Stimulated activated CD8-positive, alpha-beta memory T cell treated with anti-CD3 and anti-CD28 coated beads, Interleukin-7, amount 100 ng/mL, for 24 hours (primary cell): ENCODE measurements at places on chromosomes 11 and 22.

GRCh38 chr22:41242396-41243117, 1.8 kb upstream of the CHADL start:
- DNase-seq = no peak

GRCh38 chr22:42863349-42863961, 6.4 kb upstream of the ARFGAP3 start:
- DNase-seq = no peak

DNA sequence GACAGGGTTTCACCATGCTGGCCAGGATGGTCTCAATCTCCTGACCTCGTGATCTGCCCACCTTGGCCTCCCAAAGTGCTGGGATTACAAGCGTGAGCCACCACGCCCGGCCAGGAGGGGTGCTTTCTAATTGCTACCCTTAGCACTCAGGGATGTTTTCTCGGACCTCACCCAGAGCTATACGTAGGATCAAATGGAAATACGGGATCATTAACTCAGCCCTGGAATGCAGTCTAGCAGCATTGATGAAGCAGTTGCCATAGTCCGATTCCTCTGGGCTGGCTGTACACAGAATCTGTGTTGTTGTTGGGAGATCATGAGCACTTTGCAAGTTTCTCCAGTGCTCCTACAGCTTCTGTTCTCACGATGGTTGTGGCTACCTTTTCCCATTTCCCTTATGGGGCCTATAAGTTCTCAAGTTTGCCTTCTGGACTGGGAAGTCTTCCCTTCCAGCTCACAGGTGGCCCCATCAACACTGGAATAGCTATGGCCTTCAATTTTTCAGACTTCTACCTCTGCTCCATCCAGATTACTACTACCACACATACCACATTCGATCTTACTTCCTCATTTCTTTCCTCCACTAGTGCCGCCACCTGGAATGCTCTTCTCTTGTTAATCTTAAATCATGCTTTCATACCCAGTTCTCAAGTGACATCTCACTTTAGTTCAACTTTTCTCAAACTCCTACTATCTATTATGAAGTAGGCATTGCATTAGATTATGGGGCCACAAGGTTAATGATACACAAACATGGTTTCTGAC, 16.1 kb upstream of the PCF11 start:
- no peak for DNase-seq

GRCh38 chr11:24496736-24497725, at the start of gene LUZP2:
TSS of gene LUZP2 (plus strand) at chr11:24497053.
- DNase-seq = no peak

- no peak for DNase-seq
Observed at GRCh38 chr22:42167066-42167465, 36.5 kb upstream of the CYP2D6 start.
